CD14-positive monocyte (primary cell): ENCODE measurements at places on chromosomes 6 and 20.

DNA sequence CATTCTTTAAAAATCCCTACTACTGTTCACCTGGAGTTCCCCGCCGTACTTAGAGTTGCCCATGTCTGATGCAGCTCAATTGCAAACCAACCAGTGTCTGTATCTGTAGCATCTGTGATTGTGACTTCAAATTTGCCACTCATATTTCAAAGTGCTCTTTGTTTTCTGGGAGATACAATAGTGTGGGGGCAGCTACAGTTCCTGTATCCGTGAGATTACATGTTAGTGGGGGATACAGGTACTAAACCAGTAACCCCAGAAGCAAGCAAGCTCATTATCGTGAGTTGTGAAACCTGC lies 140.9 kb downstream of the ANKRD60 start:
- no peak for DNase-seq

- no peak for DNase-seq
Observed at GRCh38 chr6:27161946-27162603, 85.4 kb upstream of the PRSS16 start.

- DNase-seq, result peak; percentile 100
Observed at GRCh38 chr20:56392132-56392880, at the start of the genes AURKA and CSTF1. Gene AURKA, minus strand, starts transcription at chr20:56392215. Its CDS starts 4,018 bp downstream, at chr20:56388197. Gene CSTF1, plus strand, starts transcription at chr20:56392645. Its CDS starts 2,908 bp downstream, at chr20:56395553.

DNA sequence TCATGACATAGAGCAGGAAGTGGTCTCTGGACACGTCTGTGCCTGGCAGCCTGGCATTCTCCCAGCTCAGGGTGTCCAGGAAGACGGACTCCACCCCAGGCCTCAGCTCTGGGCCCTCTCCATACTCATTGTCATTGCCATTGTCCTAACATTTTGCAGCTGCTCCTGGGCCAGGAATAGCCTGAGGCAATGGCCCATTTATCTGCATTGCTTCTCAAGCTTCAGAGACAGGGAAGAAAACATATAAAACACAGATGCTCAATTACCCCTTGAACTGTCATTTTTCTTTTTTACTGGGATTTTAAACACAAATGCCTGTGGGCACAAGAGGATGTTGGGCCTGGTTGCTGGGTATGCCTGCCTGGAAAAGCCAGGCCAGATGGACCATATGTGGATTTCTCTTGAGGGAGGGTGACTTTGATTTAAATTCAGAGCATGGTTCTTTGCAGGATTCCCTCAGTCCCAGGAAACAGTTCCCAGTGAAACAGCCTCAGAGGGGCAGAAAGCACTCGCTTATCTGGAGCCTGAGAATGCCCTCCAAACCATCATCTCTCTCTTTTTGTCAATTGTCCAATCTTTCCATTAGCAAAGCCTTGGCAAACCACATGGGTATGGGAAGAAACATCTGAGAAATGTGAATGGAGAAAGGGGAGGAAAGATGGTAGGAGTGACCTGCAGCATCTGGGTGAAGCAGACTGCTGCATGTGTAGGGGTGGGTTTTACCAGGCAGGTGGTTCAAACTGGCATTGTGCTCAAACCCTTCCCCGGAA lies 17.9 kb downstream of the LAMP5 start:
- DNase-seq, result no peak

GRCh38 chr20:32966881-32967781 lies 37.1 kb downstream of the SUN5 start:
- DNase-seq, result peak; percentile 1

DNA sequence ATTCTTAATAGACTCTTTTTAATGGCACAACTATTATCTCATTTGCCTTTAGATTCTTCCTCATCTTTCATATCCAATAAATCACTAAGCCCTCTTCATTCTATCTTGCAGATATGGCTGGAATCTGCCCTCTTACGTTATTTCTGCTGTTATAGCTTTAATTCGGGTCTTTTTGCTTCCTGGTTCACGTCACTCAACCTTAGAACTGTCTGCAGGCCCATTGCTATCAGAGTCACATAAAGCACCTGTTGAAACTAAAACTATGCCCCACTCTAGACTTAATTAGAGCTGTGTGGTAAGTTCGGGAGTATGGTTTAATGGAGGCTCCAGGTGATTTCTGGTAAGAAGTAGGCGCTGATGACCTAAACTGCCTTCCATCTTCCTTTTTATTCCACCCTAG lies 988 bp downstream of the QRSL1 start:
- DNase-seq, result no peak

DNA sequence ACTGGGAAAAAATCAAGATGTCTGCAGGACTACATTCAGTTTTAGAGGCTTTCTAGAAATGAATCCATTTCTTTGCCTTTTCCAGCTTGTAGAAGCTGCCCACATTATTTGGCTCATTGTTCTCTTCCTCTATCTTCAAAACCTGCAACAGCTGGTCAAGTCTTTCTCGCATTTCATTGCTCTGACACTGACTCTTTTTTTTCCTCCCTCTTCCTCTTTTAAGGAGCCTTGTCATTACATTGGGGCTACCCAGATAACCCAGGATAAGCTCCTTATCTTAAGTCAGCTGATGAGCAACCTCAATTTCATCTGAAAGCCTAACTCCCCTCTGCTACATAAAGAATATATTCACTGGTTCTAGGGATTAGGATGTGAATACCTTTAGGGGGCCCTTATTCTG lies 53.2 kb upstream of the CEP162 start:
- DNase-seq, result no peak

GRCh38 chr6:154932515-154933027 lies 62.5 kb upstream of the TIAM2 start:
- no peak for DNase-seq

- no peak for DNase-seq
Observed at GRCh38 chr20:31811796-31812728, 7.1 kb upstream of the MYLK2 start.

DNA sequence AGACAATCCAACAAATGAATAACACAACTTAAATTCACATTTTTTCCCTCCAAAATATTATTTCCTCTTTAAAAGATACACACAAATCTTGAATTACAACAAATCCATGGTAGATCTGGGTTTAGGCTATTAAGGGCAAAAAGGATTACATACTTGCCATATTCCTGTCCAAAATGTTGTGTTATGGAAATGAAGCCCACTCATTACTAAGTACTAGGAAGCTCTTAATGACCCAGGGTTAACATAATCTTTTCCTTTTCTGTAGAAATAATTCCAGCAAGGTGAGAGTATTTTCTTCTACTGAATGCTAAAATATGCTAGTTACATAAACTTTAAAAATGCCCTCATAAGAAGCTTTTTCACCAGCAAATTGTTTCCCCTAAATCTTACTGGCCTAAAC lies 1.6 kb downstream of the SHPRH start:
- no peak for DNase-seq

GRCh38 chr6:53412751-53413150 lies 64.0 kb upstream of the ELOVL5 start:
- DNase-seq, result peak; percentile 12

GRCh38 chr6:153192943-153193885 lies 62.1 kb upstream of the RGS17 start:
- DNase-seq, result no peak

DNA sequence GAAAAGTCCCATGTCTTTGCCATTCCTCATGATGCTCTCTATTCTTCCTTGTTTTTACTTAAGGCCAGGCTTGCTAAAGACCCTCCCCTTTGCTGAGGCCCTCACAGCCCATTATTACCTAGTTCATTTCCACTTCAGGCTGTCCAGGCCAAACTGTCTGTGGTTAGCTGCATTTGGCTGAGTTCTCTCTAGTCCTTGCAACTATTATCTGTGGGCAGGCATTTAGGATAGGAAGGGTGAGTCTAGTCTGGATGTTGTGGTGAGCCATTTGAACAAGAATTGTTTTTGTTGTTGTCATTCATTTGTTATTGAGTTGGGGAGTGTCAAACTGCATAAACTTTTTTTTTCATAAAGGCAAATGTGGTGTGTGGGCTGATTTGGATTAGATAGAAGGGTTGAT lies 182.4 kb downstream of the CD109 start:
- DNase-seq, result no peak

DNA sequence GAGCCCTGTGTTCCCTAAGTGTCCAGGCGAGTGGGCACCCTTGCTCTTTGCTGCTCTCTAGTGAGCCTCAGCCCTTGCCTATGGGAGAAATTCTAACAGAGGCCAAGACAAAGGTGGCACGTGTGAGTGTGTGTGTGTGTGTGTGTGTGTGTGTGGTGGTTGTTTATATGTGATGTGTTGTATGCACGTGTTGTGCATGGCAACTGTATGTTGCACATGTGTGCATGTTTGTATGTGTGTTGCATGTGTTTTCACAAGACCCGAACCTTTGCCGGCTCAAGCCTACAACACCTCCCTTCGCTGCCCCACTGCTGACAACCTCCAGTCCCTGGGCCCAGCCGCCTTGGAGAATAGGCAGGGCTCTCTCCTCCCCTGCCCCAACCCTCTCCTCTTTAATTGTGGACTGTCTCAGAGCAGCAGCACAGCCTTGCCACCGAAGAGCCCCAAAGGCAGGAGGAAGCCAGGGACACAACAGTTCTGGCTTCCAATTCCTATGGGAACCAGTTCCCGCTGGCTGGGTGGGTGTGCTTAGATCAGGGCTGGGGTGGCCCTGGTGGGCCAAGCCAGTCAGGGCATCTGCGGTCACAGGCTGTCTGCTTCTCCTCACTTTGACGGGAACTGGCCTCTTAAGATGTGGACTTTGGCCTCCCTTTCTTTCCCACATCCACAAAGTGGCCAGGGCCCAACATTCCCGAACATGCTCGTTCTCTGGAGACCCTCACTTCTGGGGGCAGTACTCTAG lies 2.7 kb downstream of the KCNK16 start:
- DNase-seq, result no peak

GRCh38 chr6:52328303-52328662 lies 33.7 kb upstream of the PAQR8 start:
- DNase-seq, result no peak

DNA sequence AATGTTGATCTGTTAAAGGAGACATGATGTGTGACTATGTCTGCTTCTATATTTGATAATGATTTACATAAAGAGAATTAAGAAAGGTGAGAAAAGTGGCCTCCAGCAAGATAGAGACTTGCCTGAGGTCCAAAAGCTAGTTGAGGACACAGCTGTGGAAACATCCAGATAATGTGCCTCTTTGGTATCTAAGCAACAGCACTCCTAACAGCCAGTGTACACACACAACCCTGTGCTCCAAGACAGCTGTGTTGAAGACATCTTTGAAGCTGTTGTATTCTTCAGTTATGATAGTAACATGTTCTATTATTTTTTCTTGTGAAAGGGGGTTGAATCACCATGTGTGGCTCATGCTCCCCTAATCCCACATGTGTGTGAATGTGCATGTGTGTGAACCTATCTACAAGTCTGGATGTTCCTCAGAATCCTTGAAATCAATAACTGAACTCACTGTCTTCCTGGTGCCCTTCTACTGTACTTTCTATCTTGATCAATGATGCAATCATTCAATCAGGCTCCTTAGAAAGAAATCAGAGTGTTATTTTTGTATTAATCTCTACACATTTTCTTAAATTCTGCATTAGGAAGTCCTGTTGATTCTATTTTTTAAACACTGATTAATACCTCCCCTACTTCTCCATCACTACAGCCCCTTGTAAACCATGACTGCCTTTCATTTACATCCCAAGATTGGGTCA lies 116.7 kb upstream of the SSTR4 start:
- DNase-seq, result no peak

GRCh38 chr20:25044660-25045342 lies 13.1 kb downstream of the ACSS1 start:
- no peak for DNase-seq

DNA sequence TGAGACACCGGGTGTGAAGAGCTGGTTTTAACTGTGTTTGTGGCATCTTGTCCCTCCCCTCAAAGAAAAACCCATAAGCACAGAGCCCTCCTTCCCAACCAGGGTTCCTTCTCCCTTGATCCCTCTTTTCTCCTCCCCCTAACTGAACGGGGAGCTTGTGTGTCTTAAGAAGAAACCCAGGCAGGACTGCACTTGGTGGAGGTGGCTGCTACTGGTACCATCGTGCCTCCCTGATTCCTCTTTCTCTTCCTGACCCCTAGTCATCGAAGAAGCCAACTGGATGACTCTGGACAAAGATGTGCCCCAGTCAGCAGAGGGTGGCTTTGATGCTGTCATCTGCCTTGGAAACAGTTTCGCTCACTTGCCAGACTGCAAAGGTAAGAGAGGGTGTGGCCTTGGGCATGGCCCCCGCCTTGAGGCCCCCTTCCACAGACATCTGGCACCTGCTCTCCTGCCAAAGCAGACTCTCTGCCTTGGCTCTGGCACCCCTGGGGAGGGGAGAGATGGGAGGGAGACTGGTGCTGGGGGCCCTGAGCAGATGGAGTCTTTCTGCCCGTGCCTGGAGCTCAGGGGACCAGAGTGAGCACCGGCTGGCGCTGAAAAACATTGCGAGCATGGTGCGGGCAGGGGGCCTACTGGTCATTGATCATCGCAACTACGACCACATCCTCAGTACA lies 2.1 kb downstream of the GNMT start:
- no peak for DNase-seq

GRCh38 chr6:34512738-34513115 lies 43.4 kb downstream of the SPDEF start:
- DNase-seq, result no peak

DNA sequence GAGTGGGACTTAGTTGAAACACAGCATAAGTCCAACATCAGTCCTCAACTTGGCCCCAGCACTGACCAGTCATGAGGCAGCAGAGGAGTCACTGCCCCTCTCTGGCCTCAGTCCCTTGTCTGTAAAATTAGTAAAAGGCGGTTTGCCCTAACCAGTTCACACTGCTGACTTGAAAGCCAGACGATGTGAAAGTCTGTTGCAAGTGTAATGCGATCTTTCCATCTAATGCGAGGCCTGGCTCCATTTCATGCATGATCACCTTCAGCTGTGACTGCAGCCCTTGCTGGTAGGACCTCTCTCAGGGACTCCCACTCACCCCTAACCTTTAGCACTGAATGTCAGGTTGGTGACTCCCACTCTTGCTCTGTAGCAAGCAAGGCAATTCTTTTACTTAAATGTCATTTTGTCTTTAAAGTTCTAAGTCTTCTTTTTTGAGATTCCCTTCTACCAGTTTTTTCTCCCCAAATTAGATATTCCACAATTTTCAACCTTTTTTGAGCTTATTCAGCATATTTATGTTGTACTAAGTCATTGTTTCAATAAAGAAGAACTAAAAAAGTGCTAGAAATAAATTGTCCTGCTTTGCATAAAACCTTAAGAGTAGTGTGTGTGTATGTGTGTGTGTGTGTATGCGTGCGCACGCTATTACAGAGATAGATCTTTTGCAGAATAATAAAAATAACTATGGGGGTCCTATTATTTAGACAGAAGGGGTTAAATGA lies 245.5 kb downstream of the PACRG start:
- DNase-seq, result no peak

DNA sequence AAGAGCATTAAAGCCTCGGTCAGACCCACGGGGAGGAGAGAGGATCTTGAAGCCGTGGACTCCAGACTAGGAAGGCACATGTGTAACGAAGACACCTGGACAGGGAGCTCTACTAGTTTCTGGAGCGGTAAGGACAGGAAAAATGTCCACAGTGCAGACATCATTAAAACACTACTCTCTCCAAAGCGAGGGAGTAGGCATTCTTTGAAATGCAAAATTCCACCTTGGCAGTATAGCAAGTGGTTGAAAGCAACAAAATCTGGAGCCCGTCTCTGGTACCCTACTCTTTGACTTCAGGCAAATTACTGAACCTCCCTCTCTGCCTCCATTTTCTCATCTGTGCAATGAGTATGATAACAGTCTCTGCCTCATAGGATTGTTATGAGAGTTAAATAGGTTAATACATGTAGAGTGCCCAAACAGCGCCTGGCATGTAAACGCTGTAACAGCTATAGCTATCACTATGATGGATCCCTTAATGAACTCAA lies 408 bp upstream of the CRIP3 start:
- DNase-seq, result no peak
